Activated CD8-positive, alpha-beta memory T cell treated with anti-CD3 and anti-CD28 coated beads for 4 hours (primary cell): ENCODE measurements at places on chromosomes 7 and 10.

DNA sequence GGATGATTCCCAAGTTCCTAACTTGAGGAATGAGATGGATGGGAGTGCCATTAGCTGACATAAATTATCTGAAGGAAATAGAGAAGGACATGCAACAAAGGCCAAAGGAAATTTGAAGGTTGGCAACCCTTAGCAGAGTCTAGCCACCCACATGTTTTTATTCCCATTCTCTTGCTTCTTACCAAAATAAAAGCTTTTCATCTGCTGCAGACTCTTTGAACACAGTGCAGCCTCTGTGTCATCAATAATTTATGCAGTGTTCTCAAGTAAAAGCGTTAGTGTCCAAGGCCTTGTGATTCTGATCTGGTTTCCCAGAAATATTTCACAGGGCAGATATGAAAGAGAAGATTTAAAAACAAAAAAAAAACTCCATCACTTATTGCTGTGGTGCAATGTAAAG is 98.5 kb downstream of the ST7 start:
- no peak for DNase-seq

- DNase-seq: no peak
These were observed 42.8 kb downstream of the GLI3 start for GRCh38 chr7:42194238-42194637.

- DNase-seq: no peak
These were observed 50.5 kb upstream of the YAE1 start for GRCh38 chr7:39515534-39516228.

DNA sequence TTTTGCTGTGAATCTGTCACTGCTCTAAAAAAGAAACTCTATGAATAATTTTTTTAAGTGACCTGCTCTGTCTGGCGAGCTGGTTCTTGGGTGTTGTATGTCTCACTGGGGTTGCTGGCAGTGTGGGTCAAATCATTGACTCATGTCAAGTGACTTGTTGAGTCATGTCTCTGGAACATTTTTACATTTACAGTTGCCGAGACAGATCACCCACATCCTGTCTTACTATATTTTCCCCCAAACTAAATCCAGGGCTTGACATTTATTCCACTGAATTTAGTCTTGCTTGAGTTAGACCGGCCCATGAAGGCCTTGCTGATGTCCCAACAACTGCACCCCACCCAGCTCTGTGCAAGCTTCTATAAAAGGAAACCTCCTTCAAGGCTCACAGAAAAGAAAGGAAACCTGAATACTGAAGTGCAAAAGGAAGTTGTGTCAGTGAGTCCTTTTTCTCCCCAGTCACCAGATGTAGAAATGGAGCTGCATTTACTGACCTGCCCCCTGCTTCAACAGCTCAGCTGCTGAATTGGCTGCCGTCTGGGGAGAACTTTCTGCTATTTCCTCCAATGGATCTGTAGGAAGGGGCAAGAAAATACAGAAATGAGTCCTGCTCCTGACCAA is 290.3 kb downstream of the TNS3 start:
- DNase-seq: no peak

DNA sequence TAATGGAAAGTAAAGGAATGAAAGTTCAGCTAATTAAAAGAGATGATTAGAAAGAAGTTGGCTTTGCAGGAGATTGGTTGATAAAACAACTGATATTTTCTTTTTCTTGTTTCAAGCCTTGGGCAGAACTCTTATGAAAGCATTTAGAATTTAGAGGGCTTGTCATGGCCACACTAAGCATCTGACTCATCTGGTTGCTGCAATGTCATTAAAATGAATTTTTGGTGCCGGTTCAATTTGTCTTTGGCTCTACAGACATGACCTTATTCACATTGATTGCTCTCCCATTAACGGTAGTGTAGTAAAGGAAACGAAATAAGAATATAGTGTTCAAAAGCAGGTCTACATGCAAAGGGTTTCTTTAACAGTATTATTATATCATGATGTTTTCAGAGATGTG is 1012.4 kb upstream of the C7orf33 start:
- no peak for DNase-seq

GRCh38 chr7:115708013-115708341 is 322.6 kb downstream of the TFEC start:
- DNase-seq: no peak

GRCh38 chr7:50544992-50545391 is 20.2 kb downstream of the DDC start:
- no peak for DNase-seq

- DNase-seq: no peak
These were observed 217.7 kb downstream of the TMEM178B start for GRCh38 chr7:141291541-141291940.
